ENCODE measurements at places on chromosomes 5 and 9.

GRCh38 chr5:158857976-158858375 is 241.7 kb downstream of the EBF1 start:
- DNase-seq, result no peak

DNA sequence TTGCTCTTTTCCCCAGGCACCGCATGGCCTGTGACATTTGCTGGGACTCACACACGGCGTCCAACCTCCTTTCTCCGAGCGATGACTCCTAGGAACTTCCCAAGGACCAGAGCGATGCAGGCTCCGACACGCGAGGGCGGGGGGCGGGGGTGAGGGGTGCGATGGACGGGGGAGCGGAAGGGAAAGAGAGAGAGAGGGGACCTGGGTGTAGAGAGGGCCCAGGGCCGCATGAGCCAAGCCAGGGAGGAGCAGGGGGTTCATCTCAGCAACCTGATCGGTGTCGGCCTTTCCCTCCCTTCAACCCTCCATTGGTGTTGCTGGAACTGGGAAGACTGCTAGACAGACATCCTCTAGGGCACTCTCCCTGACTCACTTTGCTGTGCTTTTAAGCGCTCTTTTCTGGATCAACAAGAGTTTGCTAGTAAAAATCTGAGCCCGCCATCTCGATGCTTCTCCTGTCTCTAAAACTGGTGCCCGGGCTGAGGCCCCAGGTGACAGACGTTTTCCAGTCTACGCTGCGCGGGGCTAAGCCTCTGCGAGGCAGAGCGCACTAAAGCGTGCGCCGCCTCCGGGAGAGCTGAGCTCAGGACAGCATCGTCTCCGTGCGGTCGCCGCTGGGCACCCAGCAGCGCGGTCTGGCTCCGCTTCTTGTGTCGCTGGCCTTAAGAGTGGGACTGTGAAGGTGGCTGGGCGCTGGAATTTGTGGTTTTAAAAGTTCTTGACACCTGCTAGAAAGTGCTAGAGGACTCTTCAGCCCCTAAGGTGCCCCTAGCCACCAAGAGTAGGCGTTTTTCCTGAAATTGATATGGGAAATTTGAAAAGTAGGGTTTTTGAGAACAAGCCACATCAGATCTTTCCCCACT is 1.0 kb upstream of the TSLP start:
- peak; percentile 17 for DNase-seq

DNA sequence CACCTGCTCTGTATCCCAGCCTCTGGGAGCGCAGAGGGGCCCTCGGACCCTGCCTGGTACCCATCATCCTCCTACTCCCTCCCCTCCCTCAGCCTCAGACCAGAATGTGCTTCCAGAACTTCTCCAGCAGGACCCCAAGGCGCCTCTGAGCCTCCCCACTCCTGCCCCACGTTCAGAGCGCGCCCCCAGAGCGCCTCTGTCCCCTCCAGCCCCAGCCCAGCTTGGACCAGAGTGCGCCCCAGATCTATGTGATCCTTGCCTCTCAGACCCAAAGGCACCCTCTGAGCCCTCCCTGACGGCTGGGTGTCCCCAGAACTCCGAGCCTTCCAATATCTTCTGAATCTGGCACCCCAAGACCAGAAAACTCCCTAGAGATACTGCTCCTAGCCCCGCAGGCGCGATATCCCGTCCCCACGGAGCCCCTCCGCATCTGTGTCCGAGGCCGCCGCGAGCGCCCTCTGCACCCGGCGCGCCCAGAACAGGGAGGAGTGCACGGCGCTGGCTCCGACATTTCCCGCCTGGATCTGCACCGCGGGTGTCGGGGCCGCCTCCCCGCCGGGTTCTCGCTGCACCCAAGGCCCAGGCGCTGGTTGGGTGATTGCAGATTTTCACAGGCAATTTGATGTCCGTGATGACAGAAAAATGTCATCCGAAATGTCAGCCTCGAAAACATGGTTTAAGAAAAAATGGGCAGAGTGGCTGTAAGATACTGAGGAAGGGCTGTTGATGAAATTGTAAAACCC is 522 bp downstream of the BHMT start:
- no peak for DNase-seq

DNA sequence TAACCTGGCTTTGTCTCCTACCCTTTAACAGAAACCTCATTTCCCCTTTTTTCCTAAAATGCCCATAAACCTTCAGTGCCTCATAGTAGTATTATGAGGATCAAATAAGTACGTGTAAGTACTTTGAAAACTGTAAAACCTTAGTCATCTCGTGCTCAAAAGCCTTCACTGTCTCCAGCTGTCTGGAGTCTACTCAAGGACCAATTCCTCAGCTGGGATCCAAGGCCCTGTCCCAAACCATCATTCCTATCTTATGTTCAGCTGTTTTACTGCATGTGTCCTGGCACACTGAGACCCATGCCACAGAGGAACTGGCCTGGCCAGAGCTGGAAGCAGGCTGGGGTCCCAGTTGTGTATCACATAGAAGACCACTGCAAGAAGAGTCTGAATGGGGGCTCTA is 15.9 kb downstream of the ADAMTSL1 start:
- no peak for DNase-seq

- no peak for DNase-seq
These were observed 8.8 kb upstream of the UBE2QL1 start for GRCh38 chr5:6439588-6440550.

- DNase-seq, result no peak
These were observed 179.7 kb downstream of the TSSK1B start for GRCh38 chr5:113255105-113255504.

DNA sequence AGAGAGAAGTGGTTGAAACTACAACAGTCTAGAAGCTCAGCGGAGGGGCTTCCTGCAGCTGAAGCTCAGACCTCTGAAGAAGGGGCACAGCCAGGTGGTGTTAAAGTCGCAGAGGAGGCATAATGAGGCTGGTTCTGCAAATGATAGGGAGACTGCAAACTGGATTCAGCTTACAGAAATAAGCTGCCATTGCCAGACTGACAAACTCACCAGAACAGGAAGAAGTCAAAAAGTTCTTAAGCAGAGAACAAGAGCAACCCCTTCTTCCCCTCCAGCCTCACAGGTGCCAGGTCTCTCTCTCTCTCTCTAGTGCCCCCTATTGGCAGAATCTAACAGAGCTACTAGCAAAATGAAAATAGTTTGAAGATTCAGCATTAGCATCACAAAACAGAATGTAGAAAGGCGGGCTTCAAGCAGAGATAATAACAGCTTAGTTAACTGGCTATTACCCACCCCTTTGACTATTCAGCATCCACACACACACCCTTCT is 76.7 kb downstream of the GRAMD2B start:
- DNase-seq, result no peak

GRCh38 chr5:33793276-33793675 is 98.5 kb downstream of the ADAMTS12 start:
- DNase-seq, result no peak

GRCh38 chr5:127649018-127649439 is at the start of gene CTXN3:
CTXN3 (plus strand) TSS chr5:127649082; CDS start chr5:127657522, 8,440 bp downstream.
- no peak for DNase-seq

DNA sequence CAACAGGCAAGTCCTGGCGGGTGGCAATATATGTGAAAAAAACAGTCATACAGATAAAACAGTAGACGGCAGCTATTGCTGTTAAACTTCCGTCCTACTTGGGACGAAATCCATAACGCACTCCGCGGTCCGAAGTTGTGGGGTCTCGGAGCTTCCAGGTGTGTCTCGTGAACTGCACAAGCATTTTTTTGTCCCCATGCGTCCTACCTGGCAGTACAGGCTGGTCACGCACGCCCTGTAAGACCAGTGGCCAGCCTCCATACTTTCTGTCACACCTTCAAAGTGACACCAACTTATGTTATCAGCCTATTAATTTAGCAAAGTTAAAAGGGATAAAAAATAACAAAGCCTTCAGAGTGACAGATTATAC is 51.3 kb downstream of the TGFBI start:
- no peak for DNase-seq

DNA sequence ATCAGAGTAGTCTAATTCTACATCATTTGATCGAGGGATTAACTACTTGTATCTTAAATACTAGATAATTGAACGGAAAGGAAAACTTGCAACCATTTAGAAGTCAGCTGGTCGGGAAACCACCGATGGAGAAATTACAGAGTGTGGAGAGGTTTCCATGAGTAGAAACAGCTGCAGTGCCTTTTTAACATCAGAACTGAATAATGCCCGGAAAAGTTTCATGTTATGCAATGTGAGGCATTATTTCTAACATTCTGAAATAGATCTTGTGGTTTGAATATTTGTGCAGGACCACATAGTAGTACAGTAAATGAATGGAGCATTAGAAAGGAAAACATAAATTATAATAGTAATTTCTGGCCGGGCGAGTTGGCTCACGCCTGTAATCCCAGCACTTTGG is 88.1 kb upstream of the RNF180 start:
- DNase-seq, result no peak

DNA sequence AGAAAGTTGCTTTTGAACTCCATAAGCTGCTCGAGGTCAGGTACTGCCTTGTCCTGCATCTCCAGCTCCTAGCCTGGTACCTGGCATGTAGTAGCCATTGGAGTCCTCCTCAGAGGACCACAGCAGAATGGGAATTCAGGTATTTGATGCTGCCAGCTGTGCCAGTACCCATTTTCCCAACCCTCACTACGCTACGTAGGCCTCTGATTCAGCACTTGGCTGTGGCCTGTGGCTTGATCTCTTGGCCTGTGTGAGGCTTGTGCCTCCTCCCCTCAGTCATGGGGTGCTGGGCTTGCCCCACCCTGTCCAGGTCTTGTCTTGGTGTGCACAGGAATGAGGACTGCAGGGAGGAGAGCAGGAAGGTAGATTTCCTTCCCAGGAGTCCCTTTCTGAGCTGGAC is 11.8 kb downstream of the OTULIN start:
- DNase-seq, result peak; percentile 28

All from activated naive CD4-positive, alpha-beta T cell treated with Interleukin-2 at 50 U/mL for 16 hours (primary cell).